ENCODE measurements at places on chromosomes 16 and 17. TPM values are rescaled to one million over a fixed set of nuclear protein-coding genes. Genes with fewer than 3 reads are reported as not detected.

The PPP1R1B gene
- total RNA-seq: 2.1 TPM

The GCGR gene
- not detected for total RNA-seq

The ADAM11 gene
- 5.7 TPM for total RNA-seq

The SGCA gene
- 158 TPM for total RNA-seq

Data from thoracic aorta (tissue), 2 donors.